ENCODE measurements at places on chromosomes 7 and 10.

- DNase-seq = no peak
Measured at GRCh38 chr10:18822156-18822555, 162.9 kb downstream of the ARL5B start.

DNA sequence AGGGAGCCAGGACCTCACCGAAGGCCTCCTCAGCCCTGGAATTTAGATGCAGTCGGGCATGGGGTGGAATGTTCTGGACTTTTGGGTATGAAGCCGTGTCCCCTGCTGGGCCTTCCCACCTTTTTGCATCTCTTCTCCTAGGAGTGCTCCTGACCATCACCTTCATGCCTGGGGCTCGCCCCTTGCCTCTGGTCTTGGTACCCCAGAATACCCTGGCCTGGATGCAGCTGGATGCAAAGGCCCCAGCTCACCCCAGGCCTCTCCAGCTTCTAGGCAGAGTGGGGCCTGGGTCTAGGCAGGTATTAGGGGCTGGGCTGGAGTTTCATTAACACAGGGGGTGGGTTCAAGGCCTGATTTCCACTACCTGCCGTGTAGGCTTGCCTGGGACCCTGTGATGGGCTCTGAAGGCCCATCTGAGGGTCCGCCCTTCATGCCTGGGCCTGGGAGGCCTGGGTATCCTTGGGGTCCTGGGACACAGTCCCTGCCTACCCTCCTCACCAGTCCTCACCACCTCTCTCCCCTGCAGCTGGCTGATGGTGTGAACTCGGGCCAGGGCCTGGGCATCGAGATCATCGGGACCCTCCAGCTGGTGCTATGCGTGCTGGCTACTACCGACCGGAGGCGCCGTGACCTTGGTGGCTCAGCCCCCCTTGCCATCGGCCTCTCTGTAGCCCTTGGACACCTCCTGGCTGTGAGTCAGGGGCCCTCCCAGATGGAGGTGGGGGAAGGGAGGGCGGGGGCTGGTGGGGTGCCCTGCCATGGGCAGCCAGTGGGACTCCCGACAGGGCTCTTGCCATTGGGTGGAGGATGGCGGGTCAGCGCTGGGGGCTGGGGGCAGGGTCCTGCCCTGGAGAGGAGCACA lies 10.1 kb downstream of the AQP1 start:
- no peak for DNase-seq

- DNase-seq = no peak
Measured at GRCh38 chr10:60271319-60272040, 118.2 kb downstream of the ANK3 start.

- no peak for DNase-seq
Measured at GRCh38 chr7:80070391-80070790, 64.2 kb upstream of the GNAI1 start.

GRCh38 chr7:46007194-46007593 lies 86.1 kb upstream of the IGFBP3 start:
- no peak for DNase-seq

Data from brain pericyte (primary cell).